ENCODE measurements at places on chromosomes 16 and 17.

DNA sequence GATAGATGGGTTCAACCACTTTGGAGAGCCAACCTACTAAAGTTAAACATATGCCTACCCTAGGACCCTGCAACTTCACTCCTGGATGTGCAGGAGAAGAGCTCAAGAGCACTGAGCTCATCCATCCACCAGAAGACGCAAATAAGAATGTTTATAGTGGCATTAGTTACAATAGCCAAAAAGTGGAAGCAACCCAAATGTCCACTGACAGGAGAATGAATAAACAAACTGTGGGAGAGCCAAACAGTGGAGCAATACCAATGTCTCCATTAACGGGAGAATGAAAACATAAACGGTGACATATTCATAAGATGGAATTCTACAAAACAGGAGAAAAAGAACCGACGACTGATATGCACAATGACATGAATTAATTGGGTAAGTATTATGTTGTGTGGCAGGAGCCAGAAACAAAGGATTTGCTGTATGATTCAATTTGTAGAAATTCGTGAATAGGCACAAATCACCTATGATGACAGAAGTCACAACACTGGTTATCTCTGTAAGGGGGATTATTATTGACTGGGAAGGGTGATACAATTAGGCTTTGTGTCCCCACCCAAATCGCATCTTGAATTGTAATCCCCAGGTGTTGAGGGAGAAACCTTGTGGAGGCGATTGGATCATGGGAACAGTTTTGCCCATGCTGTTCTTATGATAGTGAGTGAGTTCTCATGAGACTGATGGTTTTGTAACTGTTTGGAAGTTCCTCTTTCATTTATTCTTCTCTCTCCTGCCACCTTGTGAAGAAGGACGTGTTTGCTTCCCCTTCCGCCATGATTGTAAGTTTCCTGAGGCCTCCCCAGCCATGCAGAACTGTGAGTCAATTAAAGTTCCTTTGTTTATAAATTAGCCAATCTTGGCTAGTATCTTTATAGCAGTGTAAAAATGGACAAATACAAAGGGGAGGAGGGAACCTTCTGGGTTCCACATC is 57.9 kb upstream of the PLCG2 start:
- DNase-seq, result peak; percentile 84

DNA sequence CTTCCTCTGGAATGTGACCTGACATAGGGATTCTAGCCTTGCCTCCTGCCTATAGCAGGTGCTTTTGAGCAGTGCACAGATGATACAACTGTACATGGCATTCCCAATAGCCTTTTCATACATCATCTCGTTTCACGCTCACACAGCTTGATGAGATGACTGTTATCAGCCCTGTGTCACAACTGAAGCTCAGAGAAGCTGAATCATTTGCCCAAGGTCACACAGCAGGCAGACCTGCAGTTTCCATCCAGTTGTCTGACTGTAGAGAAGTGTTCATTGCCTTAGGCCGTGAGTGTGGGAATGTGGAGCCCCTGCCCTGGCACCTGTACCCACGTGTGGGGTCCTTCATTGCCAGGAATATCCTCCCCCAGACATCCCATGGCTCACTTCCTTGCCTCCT is 20.1 kb downstream of the WFDC1 start:
- no peak for DNase-seq

DNA sequence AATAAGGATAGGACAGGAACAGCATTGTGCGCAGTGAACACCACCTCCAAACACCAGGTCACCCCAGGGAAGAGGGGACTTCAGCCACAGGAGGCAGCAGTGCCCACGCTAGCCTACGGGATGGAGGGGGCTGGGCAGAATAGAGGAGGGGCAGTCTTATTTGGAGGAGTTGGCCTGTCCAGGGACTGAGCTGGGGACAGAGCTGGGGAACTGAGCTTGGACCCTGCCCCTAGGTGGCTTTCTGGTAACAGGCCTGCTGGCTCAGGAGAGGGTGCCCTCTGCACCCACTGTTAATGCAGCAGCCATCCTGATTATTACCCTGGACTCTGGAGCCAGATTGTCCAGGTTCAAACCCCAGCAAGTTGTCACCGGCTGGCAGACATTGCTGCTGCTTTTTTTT is 9.3 kb downstream of the CCDC102A start:
- DNase-seq, result no peak

DNA sequence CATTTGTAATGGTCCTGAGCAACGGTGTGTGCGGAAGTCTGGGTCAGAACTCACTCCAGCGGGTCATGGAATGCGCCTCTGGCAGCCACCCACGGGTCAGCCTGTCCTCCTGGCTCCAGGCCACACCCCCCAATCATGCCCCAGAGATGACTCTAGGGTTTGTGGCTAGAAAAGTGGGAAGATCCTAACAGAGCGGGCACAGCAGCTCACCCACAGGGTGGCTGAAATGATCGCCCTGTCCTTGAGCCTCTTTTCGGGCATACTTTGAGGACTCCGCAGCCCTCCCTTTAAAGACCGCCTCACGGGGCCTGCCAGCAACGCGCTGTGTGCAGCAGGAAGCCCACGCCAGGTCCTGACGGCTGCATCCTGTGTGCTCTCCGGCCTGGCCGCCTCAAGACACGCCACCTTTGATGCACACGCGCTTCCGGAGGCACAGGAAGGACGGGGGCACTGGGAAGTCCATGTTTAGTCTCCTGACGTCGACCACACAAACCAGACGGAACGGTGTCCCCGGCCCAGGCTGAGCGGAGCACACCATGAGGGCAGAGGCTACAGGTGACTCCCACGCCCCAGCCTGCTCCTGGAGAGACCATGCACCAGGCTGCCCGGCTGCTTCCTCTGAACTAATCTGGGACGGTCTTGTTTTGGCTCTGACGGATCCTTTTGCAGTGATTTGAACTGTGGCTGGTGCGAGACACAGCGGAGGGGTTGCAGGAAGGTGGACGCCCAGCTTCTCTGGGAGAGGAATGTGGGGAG is 92.9 kb downstream of the TBC1D16 start:
- no peak for DNase-seq

- DNase-seq, result no peak
These were observed 240.8 kb downstream of the STX8 start for GRCh38 chr17:9334536-9335446.

- no peak for DNase-seq
These were observed 10.0 kb downstream of the GPT2 start for GRCh38 chr16:46894036-46894672.

- peak; percentile 71 for DNase-seq
These were observed 19.0 kb upstream of the CPHXL start for GRCh38 chr16:75745242-75745641.

GRCh38 chr17:9645851-9646545 is 681 bp downstream of the USP43 start:
- DNase-seq, result no peak

GRCh38 chr16:85556456-85557082 is 56.6 kb upstream of the GSE1 start:
- DNase-seq, result peak; percentile 66

DNA sequence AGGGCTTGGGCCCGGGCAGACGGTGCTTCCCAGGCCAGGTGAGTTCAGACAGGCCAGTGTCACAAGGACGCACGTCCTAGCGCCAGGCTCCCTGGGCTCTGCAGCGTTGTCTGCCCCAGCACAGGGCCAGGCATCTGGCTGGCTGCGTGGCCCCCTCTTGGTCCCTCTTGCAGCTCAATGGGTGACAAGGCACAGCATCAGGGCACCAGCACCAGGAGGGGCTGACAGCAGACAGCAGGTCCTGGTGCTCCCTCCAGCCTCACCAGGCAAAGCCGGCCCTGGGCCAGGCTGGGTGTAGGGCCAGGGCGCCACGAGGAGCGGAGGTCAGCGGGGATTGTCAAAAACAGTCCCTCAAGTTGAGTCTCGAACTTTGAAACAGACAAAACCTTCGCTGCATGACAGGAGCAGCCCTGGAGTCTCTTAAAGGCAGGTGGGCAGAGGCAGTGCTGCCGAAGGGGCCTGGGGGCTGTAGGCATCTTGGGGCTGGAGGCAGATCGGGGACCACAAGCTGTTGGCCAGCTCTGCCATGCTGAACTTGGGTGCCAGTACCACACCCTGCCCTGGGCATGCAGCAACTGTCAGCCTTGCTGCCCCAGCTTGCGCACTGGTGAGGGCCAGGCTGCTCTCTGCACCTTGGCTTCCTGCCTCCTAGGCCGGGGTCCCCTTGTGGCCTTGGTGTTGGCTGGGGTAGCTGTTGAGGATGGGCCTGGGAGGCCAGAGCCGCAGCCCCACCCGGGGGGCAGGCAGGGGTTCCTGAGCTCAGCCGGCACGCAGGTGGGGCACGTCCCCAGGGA is 48.8 kb downstream of the PRMT7 start:
- no peak for DNase-seq

- no peak for DNase-seq
These were observed 189.0 kb upstream of the CIBAR2 start for GRCh38 chr16:85301231-85301630.

DNA sequence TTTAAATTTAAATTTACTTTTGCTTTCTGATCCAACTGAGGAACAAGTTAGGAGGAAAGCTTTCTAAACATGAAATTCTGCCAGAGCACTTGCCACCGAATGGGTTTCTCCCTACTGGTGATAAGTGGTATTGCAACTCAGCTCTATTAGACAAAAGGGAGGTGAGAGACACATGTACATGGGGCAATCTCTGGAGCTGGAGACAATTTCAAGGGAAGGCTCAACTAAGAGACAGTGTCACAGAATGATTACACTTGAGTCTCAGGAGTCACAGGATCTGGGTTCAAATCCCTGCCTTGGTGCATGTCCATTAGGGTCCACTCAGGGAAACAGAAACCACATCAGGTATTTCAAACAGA is 37.4 kb downstream of the SOCS1 start:
- DNase-seq, result no peak

- no peak for DNase-seq
These were observed 733 bp downstream of the CHRNB1 start for GRCh38 chr17:7445619-7445968.

GRCh38 chr16:67857547-67858233 is 10.2 kb upstream of the CENPT start:
- peak; percentile 15 for DNase-seq

DNA sequence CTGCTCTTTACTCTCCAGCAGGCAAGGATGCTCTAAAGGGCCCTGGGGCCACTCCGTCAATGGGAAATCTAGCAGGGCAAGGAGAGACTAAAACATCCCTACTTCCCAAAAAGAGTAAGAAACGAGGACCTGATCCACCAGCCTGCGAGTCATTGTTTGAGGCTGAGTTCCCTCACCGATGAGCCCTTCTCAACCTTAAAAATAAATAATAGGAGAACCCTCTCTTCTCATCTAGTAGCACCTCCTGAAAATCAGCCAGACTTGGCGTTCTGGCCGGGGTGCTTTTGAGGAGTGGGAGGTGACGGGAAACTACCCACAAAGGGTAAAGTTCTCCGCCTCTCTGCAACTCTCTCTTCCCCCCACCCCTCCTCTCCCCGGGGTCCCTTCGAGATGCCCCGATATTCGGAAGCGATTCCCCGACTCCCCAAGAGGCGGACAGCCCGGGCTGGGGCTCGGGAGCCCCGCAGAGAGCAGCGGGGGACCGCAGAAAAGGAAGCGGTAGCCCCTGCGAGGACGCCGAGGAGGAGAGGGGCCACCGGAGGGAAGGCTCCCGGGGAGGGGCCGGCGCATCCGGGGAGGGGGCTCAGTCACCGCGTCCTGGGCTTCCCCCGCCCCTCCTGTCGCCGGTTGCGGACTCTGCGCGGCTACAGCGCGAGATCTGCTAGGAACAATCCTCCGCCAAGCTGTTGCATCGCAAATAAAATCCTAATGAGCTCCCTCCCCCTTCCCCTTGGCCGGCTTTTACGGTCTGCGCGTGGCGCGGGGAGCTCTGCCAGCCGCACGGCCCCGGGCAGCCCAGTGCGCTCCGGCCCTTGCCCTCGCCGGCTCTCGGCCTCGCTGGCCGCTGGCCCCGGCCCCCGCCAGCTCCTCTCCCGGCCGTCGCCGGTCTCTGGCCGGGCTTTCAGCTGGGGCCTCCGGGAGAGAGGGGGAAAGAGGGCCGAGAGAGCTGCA is 1.3 kb downstream of the HOXB9 start:
- DNase-seq, result no peak

DNA sequence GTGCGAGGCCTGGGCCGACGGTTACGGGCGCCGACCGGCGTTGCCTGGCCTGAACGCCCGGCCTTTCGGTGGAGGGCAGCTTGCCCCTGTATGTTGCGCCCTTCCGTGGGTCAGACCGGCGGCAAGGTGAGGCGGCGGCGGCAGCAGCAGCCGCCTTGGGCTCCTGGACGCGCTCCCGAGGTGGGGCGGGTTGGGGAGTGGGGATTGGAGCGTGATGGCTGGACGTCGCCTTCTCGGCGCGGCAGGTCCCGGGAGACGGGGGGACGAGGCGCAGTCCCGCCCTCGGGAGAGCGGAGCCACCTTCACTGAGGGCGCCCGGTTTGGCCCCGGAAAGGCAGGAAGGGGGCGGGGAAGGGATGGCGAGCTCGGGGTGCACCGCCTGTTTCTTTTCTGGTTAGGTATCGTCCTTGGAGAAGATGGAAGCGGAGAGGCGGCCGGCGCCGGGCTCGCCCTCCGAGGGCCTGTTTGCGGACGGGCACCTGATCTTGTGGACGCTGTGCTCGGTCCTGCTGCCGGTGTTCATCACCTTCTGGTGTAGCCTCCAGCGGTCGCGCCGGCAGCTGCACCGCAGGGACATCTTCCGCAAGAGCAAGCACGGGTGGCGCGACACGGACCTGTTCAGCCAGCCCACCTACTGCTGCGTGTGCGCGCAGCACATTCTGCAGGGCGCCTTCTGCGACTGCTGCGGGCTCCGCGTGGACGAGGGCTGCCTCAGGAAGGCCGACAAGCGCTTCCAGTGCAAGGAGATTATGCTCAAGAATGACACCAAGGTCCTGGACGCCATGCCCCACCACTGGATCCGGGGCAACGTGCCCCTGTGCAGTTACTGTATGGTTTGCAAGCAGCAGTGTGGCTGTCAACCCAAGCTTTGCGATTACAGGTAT is 671 bp downstream of the DGKE start:
- peak; percentile 40 for DNase-seq

DNA sequence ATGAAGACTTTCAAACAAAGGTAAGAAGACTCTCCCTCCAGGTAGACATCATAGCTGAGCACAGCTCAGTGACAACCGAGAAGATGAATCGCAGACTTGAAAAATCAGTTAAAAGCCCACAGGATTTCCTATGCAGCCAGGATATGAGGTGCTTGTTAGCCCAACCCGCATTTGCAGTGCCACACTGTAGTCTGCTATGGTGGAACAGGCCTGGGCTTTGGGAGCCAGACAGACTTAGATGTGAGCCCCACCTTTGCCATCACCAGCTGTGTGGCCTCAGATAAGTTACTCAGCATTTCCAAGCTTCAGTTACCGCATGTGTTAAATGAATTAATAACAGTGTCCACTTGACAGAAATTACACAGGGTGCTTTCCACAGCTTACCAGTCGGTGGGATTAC is 204.4 kb upstream of the HS3ST3A1 start:
- DNase-seq, result no peak

- peak; percentile 77 for DNase-seq
These were observed 38.9 kb downstream of the MRPS23 start for GRCh38 chr17:57810721-57811637.

- peak; percentile 82 for DNase-seq
These were observed 18.1 kb upstream of the RAB11FIP4 start for GRCh38 chr17:31373150-31374093.

- peak; percentile 17 for DNase-seq
These were observed 12.4 kb upstream of the SLC25A19 start for GRCh38 chr17:75301502-75302206.

- DNase-seq, result no peak
These were observed 37.8 kb upstream of the LHX1 start for GRCh38 chr17:36899250-36900159.

- DNase-seq, result no peak
These were observed 208.9 kb downstream of the RBFOX3 start for GRCh38 chr17:79401704-79402674.

- DNase-seq, result no peak
These were observed 1.5 kb upstream of the SOX8 start for GRCh38 chr16:979859-980594.
